Fibroblast of pulmonary artery (primary cell): ENCODE measurements at places on chromosomes 2 and 18.

DNA sequence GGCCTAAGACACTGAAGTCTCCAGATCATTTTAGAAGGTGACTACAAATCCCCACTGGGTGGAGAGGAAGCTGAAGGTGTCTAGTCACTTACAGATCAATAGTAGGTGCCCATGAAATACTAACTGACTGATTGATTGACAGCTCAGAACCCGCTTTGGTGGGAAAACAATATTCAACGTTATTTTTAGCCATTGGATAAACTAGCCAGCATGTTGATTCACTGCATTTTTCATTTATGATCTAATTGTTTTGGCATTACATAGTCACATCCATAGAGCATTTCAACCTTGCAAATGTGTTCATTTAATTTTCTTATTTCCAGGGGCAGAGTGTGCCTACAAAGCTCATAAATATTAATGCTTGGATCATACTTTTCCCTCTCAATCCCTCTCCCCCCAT lies 162.3 kb downstream of the MREG start:
- DNase-seq = peak; percentile 51

DNA sequence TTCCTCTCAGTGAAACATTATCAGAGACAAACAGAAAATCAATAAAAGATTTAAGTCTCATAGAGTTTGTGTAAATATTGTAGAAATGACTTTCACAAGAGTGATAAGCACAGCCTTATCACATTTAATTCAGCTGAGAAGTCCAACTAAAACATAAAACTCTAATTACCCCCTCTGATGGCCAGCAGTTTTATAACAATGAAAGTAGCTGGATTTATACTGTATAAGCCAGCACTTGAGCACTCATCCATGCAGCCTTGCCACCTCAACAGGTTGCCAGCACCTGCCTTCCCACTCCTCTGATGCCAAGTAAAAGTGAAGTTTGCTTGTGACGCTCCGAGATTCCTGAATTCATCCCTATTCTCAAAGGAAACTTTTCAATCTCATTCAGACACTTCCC lies 103.0 kb upstream of the STK39 start:
- DNase-seq = peak; percentile 13

DNA sequence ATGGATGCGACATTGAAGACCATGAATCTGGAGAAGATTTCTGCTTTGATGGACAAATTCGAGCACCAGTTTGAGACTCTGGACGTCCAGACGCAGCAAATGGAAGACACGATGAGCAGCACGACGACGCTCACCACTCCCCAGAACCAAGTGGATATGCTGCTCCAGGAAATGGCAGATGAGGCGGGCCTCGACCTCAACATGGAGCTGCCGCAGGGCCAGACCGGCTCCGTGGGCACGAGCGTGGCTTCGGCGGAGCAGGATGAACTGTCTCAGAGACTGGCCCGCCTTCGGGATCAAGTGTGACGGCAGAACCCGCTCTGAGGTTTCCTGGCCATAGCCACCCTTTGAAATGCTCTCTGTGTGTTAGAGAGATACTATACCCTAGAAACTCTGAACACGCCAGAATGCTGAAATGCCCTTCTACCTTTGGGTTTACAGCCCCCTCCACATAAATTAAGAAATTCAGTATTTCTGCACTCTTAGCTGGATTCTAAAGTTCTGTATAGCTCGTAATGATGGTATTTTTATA lies 659 bp downstream of the CHMP1B start:
- peak; percentile 46 for DNase-seq

DNA sequence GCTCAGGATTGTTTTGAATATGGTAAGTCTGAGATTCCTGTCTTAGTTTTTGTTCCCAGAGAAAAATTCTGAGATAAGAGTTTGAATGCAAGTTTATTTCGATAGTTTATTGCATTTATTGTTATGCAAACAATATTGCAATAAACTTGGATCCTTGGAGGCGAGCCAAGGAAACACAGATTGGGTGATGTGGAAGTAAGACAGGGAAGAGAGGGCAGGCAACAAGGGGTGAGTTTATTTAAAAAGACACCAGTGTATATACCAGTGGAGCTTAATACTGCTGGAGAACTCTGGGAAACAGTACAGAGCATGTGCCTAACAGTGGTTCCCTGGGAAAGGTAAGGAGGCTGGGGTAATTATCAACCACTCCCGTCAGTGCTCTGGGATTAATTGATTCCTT lies 87.5 kb upstream of the NEDD4L start:
- DNase-seq = no peak

DNA sequence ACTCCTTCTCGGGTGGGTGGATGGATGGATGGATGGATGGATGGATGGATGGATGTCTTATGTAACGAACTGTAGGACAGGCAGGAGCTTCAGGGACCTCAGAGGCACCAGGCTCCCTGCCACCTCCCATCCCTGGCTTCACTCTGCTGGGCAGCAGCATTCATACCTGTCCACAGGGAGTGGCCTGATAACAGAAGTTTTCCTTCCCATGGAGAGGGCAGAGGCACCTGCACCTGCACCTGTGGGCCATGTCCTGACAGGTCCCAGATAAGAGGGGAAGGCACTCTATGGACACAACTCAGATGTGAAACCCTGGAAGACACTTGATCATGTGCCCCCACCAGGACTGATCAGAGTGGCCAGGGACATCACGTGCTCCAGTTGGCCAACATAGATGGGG lies 142.3 kb downstream of the GBX2 start:
- no peak for DNase-seq

DNA sequence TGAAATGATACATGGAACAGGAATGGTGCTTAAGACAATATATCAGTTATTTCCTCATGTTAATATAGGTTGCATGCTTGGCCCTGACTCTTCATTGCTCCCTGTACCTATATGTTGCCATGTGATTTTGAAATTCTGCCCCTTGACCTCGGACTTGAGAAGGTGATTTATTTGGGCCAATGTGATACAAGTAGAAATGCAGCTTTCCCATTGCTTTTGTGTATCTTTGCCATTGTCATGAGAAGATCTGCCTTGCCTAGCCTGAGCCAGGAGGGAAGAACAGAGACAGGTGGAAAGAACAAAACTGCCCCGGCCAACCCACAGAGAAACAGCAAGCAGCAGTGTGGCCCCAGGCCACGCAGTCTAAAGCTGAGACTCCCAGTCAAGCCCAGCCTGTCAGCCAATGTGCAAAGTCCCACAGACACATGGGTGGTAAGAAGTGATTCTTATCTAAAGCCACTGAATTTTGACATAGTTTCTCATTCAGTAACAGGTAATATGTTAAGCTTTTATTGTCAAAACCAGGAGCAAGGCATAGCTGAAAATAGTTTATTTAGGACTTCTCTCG lies 245.7 kb upstream of the RND3 start:
- no peak for DNase-seq

DNA sequence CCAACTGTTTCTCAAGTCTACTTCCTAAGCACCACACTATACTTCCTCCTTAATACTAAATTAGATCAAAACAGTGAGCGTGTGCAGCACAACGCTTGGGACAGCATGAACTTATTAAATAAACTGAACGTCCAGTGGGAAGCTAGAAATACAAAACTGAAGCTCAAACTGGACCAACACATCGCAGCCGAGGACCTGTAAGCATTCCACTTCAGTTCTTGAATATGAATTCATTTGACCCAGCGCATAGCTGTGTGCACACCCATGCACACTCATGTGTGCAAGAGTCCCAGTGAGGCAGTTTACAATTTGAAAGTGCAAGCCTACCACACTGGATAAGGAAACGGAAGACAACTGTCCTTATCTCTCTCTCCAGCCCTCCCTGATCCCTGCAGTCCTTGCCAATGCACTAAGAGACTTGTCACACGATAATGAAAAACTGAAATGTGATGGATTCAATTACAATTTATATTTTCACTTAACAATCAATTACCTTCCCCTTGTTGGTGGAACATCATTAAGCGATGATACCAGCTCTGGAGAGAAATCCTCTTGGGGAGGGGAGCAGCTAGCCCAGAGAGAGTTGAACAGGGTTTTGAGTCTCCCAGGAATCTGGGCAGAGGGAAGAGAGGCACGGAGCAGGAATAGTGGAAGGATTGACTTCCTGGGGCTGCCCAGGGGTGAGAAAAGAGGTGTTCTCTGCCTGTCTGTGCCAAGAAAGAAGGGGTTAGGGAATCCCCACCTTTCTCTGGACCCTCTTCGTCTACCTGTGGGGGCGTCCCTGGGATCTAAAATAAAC lies 186.5 kb upstream of the KLHL29 start:
- DNase-seq = no peak

GRCh38 chr18:36348971-36349417 lies 51.5 kb downstream of the FHOD3 start:
- no peak for DNase-seq

DNA sequence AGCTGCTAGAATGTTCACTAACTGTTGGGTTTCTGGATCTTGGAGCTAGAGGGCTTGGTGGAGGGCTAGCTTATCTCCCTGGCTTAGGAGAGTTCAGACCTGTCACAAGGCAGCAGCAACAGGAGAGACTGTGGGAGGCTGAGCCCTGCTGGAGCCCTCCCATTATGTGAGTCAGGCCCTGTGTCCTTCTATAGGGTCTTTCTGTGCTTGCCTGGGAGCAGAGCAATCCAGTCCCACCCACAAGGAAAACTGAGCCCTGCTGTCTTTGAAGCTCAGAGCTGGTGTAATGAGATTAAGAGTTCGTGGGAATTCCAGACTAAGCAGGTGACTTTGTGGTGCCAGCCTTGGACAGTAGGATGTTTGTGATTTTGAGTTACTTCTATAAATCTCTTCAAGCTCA lies 249.0 kb downstream of the TTC32 start:
- DNase-seq = no peak

DNA sequence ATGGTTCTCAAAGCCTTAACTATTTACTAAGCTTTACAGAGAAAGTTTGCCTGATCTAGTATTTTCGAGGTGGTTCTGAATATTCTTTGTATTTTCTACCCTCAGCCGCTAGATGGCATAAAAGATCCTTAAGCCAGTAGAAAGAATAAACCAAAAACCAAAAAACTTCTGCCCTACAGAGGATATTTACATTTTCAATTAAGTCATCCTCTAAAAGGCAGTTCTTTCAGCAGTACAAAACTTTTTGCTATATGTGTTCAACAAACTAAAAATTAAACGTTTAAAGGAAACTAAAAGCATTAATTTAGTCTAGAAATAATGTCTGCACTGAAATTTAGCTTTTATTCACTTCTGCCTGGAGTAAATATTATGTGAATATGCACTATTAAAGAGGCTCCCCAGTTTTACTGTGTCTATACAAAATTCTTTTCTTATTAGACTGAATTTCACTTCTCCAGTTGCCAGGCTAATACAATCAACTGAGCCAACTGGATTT lies 297.5 kb downstream of the PIEZO2 start:
- peak; percentile 90 for DNase-seq

DNA sequence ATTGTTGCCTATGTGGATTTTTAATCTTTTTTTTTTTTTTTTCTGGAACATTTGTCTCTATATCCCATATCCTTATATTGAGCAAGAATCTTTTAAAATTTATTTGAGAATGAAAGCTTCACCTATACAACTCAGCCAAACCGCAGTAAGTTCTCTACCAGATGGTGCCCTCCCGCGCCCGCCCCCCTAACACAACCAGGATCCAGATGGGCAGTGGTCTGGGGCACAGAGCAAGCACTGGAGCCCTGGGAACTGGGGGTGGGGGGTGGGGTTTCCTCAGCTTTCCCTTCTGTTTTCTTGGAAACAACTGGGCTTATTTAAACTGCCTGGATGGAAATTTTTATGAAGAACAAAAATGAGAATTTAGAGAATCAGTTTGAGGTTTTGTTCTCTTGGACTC lies 74.6 kb downstream of the ACAA2 start:
- no peak for DNase-seq

DNA sequence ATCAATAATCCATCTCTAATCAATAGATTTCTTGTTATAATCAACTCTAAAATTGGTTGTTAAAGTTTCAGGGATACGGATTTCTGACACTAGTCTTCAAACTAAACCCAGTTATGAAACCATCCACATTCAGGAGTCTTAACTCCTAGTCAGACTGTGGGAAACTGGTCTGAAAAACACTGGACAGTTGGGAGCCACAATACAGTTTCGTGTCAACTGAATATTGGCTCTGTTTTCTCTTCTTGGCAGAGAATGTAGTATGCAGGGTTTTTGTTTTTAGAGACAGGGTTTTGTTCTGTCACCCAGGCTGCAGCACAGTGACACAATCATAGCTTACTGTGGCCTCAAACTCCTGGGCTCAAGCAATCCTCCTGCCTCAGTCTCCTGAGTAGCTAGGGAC lies 123.1 kb downstream of the RTTN start:
- DNase-seq = no peak

DNA sequence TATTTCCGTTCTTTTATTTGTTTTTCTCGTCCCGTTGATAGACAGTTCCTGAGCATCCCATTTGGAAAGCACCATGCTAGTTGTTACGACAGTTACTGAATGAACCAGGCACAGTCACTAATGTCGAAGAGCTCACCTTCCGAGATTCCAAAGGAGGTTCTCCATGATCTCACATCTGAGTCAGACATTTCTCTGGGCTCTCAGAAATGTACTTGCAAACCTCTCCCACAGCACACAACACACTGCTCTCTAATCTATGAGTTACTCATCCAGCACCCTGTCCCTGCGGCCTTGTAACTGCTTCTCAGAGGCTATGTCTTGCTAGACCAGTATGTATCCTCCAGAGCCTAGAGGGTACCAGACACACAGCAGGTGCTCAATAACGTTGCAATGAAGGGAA lies 174.7 kb downstream of the DNER start:
- no peak for DNase-seq

DNA sequence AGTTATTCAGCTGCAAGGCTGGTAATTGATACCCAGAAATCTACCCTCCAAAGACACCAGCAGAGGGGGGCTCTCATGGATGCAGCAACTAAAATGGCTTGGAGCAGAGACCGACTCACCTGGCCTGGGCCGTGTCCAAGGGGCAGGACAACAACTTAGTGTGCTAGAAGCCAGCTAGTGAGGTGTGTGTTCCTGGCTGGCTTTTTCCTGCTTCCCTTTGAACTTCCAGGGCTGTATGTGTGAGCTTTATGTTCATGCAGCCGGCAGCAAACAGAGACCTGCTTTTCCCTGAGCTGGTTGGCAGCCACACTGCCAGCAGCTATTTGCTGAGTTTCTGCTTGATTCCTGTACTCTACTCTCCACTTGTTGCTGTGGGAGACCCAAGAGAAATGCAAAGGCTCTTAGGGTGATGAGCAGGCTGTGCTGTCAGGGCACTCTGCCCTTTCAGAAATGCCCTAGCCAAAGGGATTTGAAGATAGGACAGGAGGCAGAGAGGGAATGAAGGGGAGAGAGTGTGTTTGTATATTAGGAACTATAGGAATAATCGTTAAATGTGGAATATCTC lies 23.7 kb upstream of the GRP start:
- no peak for DNase-seq

- DNase-seq = no peak
These were observed 11.3 kb upstream of the CHRNA1 start for GRCh38 chr2:174775571-174775980.

GRCh38 chr18:13237073-13237472 lies 18.5 kb downstream of the LDLRAD4 start:
- no peak for DNase-seq

- no peak for DNase-seq
These were observed 294.7 kb downstream of the FBXO15 start for GRCh38 chr18:73852789-73853549.

- DNase-seq = peak; percentile 82
These were observed 74.5 kb upstream of the YPEL5 start for GRCh38 chr2:30072250-30072842.

GRCh38 chr18:13254971-13255927 lies 36.7 kb downstream of the LDLRAD4 start:
- no peak for DNase-seq
